ENCODE measurements at places on chromosomes 5 and 9.

GRCh38 chr5:111582451-111582850 is 70.1 kb upstream of the STARD4 start:
- no peak for DNase-seq

DNA sequence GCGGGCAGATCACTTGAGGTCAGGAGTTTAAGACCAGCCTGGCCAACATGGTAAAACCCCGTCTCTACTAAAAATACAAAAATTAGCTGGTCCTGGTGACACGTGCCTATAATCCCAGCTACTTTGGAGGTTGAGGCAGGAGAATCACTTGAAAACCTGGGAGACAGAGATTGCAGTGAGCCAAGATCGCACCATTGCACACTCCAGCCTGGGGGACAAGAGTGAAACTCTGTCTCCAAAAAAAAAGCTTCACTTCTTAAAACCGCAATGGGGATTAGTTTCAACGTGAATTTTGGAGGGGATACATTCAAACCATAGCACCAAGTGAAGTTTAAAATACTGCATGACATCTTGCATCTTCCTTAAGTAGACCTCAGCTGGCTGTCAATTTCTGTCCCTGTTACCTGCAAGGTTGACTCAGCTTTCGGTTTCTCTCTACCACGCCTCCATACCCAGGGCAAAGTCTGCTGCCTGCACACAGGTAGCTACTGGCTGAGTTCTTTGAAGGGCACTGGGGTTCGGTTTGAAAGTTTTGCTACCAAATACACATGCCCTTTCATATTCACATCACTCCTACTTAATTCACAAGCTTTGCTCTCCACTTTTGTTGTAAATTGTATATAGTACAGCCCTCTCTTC is 69.3 kb downstream of the KIAA1958 start:
- DNase-seq = no peak

- DNase-seq = peak; percentile 40
Observed at GRCh38 chr9:133199648-133200321, 9.3 kb downstream of the OBP2B start.

DNA sequence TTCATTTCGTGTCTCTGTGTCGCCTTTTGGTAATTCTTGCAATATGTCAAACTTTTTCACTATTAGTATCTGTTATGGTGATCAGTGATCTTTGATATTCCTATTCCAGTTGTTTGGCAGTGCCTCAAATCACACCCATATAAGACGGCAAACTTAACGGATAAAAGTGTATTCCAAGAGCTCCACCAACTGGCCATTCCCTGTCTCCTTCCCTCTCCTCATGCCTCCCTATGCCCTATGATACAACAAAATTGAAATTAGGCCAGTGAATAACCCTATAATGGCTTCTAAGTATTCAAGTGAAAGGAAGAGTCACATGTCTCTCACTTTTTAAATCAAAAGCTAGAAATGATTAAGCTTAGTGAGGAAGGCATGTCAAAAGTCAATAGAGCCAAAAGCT is 74.8 kb downstream of the CDK5RAP2 start:
- no peak for DNase-seq

DNA sequence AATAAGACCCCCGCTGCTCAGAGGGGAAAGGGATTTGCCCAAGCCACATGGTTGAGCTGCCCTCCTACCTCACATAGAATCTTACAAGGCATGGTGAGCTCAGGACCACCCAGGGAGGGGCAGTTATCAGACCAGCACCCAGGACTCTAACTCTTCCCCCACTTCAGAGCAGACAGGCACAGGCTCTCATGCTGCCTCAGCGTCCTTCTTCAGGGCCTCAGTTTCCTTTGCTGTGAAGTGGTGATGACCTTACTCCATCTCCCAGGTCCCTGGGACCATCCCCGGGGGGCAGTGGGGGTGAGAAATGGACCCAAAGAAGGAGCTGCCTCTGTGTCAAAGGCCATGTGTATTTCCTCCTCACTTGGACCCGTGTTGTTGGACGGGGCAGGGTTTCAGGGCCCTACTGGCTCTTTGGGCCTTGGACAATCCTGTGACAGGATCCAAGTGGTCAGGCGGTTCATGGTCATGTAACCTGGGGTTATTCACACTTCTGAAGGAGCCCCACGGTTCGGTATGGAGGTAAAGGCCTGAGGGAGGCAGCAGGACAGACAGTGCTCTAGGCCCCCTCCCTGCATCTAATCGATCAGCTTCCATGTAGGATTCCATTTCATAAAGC is 31.7 kb upstream of the CSF1R start:
- no peak for DNase-seq

DNA sequence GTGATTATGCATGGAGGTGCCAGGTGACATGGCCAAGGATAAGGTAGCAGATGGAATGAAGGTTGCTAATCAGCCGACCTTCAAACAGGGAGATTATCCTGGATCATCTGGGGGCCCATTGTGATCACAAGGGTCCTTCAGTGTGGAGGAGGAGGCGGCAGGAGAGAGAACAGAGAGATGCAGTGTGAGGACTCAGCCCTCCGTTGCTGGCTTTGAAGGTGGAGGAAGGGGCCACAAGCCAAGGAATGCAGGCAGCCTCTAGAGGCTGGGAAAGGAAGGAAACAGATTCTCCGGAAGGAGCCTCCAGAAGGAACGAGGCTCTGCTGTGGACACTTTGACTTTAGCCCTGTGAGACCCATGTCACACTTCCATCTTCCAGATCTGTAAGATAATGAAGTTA is 27.4 kb upstream of the EEIG1 start:
- DNase-seq = no peak
